RWPE1 (cell line): ENCODE measurements at places on chromosomes 5 and 9.

- DNase-seq, result peak; percentile 47
Observed at GRCh38 chr5:151686674-151687407, at the start of gene SPARC. Gene SPARC, minus strand, starts transcription at chr5:151686915. Its CDS starts 10,727 bp downstream, at chr5:151676188.

GRCh38 chr9:120925535-120926396 is 830 bp downstream of the TRAF1 start:
- DNase-seq, result peak; percentile 42

- DNase-seq, result no peak
Observed at GRCh38 chr5:53368966-53369605, 111.3 kb upstream of the FST start.

DNA sequence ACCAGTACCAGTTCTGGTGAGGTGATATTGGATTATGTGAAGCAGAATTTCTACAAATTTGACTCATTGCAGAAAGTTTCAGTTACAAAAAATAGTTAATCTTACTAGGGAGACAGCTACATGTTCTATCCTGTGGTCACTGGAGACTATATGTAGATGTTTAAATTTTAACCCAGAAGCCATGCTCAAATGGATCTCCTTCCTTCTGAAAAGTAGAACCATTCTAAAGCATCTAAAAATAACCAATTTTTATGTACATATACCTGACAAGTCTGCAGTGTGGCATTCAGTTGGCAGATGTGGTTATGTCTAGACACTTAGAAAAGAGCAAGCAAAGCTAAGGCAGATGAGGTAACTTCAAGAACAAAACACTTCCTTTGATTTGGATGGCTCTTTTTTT is 65.5 kb upstream of the POU4F3 start:
- no peak for DNase-seq

DNA sequence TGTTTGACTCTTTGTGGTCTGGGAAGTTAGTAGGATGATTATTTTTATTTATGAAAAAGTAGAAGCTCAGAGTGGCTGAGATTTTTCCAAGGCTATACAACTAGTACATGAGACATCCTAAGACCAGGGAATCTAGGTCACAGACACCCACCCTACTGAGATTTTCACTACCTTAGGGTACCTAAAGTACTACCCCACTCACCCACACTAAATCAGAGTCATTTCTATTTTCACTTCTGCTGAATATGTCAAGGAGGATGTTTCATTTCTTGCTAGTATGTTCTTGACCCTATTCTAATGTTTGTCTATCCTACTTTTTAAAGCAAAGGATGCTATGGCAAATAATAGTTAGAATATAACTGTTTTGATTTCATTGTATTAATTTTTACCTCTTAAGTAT is 206.0 kb downstream of the ATP10B start:
- no peak for DNase-seq

GRCh38 chr5:43685252-43685950 is 82.4 kb downstream of the NNT start:
- no peak for DNase-seq

GRCh38 chr5:178781936-178782335 is 51.5 kb upstream of the ZNF354A start:
- no peak for DNase-seq

DNA sequence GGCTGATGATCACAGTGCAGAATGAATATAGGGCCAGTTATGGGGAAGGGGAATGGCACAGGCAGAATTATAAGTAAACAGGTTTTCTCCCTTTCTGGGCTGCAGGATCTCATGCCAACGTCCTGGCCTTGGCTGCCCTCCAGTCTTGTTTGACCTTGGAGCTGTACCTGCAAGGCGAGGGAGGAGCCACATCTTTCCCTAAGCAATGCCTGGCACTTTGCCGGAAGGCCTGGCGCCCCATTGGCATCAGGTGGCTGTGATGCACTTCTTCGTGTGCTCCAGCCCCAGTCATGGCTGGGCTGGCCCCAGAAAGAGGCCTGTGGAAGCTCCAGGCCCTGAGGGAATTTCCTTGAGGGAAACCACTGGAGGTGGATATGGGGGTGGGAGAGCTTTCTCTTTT is 16.7 kb upstream of the IQGAP2 start:
- no peak for DNase-seq

GRCh38 chr5:87946271-87946670 is 322.4 kb downstream of the TMEM161B start:
- DNase-seq, result no peak

- DNase-seq, result no peak
Observed at GRCh38 chr9:113674436-113674835, 201.7 kb upstream of the ZNF618 start.

DNA sequence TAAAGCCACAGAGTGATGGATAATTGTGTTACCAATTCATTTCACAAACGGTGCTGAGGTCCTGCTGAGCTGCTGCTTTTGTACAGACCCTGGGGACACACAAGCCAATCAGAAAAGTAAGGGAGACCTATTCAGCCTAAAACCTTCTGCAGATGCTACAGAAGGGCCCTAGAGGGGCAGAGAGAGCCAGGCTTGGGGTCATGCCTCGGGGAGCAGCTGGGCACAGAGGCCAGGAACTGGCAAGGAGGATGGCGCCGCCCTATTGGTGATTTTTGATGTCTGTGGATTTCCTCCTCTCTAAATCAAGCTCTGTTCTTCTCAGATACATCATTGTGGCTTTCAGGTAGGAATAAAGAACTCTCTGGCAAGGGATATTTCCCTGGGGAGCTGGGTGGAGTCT is 181.9 kb downstream of the ZNF462 start:
- DNase-seq, result no peak
